ENCODE measurements at places on chromosomes 7 and 10.
A peak's percentile ranks its signal among the peaks of the same experiment; 100 is the strongest.

GRCh38 chr7:159226011-159226702 is 81.5 kb upstream of the VIPR2 start:
- no peak for DNase-seq

- no peak for DNase-seq
Observed at GRCh38 chr7:44764665-44765578, 16.3 kb downstream of the ZMIZ2 start.

- no peak for DNase-seq
Observed at GRCh38 chr10:113613427-113613826, 50.4 kb downstream of the NRAP start.

DNA sequence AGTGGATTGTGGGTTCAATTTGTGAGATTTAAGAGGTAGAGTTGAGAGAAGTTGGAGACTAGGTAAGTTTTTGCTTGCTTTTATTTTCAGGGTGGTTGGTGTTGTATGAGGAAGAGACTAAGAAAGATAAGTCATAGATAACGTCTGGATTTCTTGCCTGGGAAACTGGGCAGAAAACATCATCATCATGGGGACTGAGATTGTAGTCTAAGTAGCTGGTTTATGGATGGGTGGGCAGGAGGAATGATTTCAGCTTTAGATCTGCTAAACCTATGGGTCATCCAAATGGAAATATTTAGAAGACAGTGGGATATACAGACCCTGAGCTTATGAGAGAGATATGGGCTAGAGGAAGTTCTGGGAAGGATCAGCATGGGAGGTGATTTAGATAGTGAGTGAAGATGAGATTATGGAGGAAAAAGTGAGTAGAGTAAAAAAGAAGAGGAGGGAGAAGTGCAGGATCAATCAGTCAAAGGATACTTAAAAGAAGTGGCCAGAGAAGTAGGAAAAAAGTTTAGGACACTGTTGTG is 169.8 kb downstream of the WNT2 start:
- DNase-seq: no peak

DNA sequence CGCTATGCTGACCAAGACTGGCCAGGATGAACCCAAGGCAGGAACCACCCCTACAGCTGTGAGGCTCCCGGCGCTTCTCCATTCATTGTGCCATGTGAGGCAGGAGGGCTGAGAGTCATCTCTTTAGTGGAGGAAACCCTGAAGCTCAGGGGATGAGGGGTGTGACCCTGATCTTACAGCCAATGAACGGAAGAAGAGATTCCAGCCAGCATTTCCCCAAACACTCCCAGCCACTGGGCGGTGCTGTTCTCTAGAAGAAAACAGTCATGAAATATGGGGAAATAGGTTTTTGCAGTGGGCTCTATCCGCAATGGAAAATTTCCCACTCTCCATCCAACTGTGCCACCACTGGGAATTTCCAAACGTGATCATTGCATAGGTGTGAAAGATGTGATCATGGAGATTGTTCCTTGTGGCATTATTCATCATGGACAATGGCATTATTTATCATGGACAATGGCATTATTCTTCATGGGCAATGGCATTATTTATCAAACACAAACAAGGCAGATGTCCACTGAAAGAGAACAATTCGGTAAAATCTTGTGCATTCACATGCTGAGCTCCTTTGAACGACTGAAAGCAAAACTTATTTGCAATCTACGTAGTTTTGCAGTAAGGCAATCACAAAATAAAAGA is 14.0 kb upstream of the SLC18A2 start:
- no peak for DNase-seq

GRCh38 chr7:89798599-89798996 is 355.7 kb upstream of the STEAP1 start:
- DNase-seq: no peak

- DNase-seq: peak; percentile 63
Observed at GRCh38 chr10:102776779-102777456, 33.2 kb downstream of the WBP1L start.

- no peak for DNase-seq
Observed at GRCh38 chr10:132043861-132044695, 21.7 kb upstream of the JAKMIP3 start.

GRCh38 chr7:47488201-47488968 is 93.5 kb downstream of the TNS3 start:
- DNase-seq: no peak

DNA sequence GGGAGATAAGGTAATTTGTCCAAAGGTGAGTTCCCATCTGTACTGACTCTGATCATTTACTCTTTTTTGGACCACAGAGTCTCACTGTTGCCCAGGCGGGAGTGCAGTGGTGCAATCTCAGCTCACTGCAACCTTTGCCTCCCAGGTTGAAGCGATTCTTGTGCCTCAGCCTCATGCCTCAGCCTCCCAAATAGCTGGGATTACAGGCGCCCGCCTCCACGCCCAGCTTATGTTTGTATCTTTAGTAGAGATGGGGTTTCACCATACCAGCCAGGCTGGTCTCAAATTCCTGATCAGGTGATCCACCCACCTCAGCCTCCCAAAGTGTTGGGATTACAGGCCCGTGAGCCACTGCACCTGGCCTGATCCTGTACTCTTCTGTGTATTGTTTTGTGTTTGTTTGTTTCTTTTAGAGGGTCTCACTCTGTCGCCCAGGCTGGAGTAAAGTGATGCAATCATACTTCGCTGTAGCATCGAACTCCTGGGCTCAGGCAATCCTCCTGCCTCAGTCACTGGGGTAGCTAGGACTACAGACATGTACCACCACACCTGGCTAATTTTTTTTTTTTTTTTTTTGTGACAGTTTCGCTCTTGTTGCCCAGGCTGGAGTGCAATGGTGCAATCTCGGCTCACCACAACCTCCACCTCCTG is 2.4 kb downstream of the NOLC1 start:
- no peak for DNase-seq

GRCh38 chr7:138563808-138564207 is 103.7 kb downstream of the TRIM24 start:
- no peak for DNase-seq

DNA sequence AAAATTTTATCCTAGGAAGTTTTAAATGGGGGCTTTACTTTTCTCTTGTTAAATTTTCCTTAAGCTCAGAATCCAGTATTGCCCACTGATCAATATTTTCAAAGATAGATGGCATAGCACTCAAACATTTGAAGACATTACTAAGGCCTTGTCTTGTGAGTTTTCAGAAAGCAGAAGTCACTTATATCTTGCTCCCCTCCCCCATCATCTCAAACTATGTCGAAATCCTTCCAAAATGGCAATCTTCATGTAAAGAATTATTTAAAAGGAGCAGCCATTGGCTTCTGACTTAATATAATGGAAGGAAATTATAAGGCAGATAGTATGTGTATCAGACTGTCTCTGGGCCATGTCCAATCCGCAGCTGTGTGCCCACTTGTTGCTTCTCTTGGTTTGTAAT is 553.5 kb upstream of the C7orf33 start:
- no peak for DNase-seq

- no peak for DNase-seq
Observed at GRCh38 chr7:149147752-149148653, 750 bp downstream of the ZNF398 start.

DNA sequence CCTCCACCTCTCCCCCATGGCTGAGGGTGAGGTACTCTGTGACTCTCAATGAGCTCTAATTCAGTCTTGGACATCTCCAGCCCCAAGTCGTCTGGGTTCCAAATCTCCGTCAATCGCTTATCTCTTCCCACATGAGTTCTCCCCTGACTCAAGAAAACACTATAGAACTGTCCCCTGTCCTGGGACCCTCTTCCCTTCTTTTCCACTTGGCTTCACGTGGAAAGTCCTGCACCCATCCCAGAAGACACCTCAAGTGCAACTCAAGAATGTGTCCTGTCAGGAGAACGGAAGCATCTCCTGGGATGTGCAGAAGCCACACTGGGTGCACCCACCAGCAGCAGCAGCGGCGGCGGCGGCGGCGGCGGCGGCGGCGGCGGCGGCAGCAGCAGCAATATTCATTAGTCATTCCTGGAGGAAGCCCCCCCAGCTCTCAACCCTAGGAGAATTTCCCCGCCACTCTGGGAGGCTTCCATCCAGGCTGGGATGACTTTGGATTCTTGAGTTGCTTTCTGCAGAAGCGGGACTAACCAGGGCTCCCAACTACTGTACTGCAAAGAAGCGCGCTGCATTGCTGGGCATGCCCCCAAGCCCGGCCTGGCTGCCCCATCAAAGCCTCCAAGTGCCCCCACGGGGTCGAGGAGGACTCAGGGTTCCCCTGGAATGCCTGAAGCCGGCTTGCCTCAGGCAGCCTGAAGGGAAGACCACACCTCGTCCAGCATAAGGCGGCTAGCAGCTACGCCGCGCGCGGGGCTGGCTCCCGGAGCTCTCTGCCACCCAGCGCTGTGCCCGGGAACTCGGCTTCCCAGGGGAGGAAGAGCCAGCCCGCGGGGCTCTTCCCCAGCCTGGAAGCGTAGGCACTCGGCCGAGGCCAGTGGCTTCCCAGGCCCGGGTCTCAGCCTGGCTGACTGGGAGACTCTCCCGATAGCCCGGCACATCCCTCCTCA is 1.0 kb downstream of the CRTAC1 start:
- no peak for DNase-seq

DNA sequence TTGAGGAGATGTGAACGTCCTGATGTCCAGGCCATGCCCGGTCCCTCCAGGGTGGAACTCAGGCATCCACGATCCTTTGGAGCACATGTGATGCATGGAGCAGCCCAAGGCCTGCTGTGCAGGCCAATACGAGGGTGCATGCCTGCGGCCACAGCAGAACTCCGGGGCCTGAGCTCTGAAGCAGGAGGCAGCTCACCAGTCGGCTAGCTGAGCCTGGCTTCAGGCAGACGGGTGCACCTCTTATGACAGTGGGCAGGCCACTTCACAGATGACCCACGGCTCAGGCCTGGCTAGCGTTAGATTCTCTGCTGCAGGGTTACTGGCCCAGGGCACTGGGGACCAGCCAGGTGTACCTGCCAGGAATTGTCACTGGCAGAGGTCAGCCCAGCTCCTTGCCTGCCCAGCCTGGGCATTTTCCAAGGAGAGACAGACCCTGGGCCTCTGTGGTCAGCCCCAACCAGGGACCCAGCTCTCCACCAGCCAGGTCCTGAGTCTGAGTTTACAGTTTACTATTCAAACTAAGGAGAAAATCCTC is 29.6 kb upstream of the INPP5A start:
- no peak for DNase-seq

DNA sequence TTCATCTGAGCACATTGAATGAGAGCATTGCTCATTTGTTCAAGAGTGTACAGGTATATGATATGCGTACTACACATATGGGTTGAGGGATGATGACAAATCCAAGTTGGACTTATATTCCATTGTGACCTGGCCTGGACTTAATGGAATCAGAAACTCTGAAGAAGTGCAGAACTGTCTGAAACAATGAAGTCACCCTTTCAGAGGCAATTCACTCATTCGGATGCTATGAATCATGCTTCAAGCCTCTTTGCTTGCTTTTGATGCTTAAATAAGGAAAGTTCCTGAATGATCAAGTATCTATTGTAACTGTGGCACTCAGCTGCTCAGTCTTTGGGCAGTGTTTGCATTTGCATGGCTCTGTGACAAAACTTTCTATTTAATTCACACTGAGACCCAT is 93.4 kb downstream of the ZNF365 start:
- DNase-seq: no peak

- DNase-seq: no peak
Observed at GRCh38 chr10:20058135-20058534, 241.9 kb downstream of the PLXDC2 start.

DNA sequence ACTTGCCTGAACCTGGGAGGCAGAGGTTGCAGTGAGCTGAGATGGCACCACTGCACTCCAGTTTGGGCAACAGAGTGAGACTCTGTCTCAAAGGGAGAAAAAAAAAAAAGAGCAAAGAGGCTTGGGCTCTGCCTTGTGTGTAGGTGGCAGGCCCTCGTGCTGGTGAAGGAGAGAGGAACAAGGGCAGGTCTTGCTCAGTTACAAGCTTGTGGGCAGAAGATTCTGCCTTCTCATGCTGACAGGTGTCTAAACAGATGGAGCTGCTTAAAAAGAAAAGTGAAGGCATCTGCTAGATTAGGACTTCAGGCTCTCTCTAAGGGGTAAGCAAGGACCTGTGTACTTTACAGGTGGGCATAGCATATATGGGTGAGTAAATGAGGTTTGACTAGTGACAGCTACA is 65.5 kb upstream of the TRIM8 start:
- no peak for DNase-seq

DNA sequence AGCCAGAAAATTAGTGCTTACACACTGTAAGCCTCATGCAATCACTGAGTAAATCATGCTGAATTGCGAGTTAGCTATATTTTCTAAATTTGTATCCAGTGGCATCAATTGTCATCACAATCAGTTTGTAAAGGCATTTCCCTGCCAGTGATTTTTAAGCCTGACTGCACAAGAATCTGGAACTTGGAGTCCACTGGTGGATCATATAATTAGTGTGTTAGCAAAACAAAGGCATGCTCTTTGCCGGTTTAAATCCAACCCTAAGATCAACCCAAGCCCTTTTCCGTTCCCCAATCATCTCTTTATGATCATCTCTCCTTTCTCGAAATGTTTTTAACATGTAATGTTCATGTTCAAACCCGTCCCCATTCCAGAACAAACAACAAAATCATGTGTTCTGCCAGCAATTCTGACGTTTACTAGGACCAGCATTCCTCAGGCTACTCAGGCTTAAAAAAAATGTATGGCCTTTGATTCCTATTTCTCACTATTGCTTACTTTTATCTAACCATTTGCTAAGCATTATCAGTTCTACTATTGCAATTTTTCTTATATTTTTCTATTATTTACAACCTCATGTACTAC is 649.2 kb downstream of the SORCS1 start:
- no peak for DNase-seq

DNA sequence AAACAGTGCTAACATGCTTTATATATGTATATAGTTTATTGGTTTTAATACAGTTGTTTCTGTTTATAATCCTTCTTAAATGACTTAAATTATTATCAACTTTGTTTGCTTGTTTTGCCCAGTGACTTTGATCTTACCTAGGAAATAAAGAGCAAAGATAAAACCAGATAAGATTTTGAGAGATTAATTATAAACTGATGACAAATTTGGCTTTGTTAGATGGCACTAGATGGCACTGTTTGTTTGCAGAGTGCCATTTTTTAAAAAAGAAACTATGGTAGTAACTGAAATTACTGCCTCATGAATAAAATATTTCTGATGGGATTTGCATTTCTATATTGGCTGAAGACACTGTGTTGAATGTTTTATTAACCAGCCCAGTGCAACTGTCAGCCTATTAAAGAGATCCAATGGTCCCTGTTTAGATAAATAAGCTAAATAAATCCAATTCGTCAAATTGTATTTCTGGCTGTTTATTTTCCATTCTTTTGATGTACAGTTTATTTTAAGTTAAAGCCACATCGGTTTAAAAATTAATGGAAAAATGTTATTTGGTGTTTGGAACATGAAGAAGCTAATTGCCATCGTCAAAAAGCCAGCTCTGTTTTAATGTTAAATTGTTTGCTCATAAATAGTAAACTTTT is 28.7 kb downstream of the VTI1A start:
- no peak for DNase-seq

- no peak for DNase-seq
Observed at GRCh38 chr10:6221971-6222751, 19.4 kb downstream of the PFKFB3 start.
